ENCODE measurements at places on chromosomes 13 and 19. TPM values are rescaled to one million over a fixed set of nuclear protein-coding genes. Genes with fewer than 3 reads are reported as not detected.

DNA sequence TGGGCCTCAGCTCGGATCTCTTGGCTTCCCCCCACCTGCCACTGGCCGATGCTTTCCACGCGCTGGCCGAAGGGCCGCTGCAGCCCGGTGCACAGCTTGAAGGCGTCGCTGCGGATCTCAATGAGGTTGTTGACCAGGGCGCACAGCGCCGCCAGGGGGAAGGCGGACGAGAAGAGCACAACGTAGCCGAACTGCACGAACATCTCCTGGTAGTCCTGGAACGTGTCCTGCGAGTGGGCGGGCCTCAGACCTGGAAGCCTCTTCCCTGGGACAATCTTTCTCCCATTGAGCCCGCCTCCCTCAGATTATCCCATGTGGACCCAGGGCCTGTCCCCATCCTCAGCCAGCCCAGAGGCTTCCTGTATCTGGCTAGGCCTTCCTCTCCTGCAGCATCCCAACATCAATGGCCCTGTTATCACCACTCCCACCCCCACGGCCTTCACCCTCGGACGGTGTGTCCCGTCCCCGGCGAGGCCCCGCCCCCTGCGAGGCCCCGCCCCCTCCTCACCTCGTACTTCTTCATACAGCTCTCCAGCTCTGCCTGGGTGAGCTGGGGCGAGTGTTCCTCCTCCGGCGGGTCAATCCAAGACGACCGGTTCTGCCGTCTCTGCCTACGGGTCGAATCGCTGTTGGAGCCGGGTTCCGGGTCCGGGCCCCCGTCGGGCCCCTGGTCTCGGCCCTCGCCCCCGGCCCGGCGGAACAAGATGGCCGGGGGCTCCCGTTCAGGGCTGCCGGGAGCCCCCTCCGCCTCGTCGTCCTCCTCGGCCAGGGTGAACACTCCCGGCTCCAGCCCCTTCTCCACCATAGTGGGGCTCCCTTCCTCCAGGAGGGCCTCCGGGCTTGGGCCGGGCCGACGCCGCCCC, 6.8 kb downstream of the ANO8 start:
- peak; percentile 57 for DNase-seq

The ZNF284 gene
- total RNA-seq, result 1.6 TPM

DNA sequence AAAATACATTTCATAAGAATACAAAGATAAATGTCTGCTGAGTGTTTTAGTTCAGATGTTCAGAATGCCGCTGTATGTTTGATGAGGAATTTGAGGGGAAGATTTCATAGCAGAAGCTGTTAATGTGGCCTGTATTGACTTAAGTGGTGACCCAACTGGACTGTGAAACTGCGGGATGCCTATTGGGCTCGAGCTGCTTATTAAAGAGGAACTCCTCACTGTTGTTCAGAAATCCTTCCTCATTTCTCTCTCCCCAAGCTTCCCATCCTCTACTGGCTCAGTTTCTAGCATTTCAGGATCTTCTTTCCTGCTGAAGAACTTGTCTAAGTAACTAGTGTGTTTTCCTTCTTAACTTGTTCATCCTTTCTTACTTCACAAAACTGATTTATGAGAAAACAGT, 20.4 kb downstream of the DGKH start:
- no peak for DNase-seq

The FPR3 gene
- 4.0 TPM for total RNA-seq

- no peak for DNase-seq
Measured at GRCh38 chr19:3459965-3460582, 20.3 kb downstream of the SMIM24 start.

The KLK2 gene
- total RNA-seq, result not detected

- DNase-seq, result peak; percentile 87
Measured at GRCh38 chr19:5340637-5341447, at the start of gene PTPRS. PTPRS (minus strand) TSS chr19:5340812; CDS start chr19:5286140, 54,672 bp downstream.

DNA sequence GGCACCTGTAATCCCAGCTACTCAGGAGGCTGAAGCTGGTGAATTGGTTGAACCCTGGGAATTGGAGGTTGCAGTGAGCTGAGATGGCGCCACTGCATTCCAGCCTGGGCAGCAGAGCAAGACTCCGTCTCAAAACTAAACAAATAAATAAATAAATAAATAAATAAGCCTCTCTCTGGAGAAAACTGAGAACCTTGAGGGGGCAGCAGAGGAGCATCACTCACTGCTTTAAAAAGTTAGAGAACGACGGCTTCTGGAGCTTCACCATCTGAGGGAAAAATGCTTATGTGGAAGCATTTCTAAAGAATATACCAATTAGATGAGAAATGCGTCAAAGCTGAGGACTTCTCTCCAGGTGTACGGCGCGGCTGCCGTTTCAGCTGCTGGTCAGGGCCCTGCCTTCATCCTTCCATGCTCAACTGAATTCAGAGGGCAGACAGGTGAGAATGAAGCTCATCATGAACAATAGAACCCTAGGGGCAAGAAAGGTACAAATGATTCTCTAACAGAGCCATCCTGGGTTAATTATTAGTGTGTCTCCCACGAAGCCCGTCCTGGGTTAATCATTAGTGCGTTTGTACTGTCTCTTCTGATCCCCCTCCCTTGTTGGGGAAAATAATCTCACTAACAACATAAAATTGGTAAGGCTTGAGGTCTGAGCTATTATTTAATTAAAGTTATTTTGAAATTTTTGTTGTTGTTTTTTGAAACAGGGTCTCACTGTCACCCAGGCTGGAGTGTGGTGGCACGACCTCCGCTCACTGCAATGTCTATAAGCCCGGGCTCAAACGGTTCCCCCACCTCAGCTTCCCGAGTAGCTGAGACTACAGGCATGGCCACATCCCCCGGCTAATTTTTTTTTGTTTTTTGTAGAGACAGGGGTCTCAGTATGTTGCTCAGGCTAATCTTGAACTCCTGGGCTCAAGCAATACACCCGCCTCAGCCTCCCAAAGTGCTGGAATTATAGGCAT, 80.1 kb downstream of the IPO5 start:
- DNase-seq, result no peak

DNA sequence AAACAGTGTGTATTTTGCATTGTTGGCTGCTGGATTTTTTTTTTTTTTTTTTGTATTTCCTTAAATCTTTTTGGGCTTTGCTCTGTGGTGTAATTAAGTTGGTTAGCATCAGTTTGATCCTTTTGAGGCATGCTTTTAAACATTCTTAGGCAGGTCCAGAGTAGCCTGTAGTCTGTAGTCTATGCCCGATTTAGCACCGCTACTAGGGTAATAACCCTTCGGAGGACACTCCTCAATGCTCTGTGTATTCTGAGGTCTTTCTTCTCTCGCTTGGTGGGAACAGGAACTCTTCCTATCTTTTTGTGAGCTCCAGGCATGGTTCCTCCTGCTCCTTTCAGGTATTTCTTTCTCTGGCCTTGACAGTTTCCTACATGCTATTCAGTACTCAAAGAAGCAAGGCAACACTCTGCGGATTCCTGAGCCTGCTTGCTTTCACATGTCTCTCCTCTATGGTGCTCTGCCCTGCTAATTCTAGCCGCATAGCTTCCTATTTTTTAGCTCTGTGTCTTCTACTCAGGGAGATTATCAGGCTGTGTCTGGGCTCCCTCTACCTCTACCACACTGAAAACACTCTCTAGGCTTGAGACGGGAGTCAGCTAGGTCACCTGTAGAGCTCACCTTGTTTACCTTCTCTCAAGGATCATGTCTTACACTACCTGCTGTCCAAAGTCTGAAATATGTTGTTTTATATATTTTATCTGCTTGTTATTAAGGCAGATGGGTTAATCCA, 195.1 kb downstream of the NDFIP2 start:
- no peak for DNase-seq

DNA sequence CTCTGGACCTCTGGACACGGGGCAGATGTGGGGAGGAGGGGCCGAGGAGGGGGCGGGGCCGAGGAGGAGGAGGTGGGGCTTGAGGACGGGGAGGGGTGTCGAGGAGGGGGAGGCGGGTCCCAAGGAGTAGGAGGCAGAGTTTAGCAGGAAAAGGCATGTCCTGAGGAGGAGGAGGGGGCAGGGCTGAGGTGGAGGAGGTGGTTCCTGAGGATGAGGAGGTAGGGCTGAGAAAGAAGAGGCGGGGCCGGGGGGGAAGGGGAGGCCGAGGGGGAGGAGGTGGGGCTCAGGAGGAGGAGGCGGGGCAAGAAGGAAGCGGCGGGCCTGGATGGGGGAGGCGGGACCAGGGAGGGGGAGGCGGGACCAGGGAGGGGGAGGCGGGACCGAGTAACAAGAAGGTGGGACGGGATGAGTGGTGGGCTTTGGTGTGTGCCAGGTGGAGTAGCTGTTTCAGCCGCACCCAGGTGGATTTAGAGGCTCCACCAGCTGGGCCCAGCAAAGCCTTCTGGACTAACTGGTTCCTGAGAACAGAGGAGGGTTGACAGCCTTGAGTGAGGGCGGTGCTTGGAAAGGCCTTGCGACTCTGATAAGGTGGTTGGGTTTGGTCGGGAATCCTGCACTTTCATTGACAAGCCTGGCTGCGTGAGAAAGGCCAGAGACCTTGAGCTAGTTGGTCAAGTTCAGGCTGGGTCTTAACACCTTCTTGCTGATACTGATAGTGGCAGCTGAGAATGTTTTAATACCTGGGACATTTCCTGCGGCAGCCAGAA, 7.7 kb downstream of the TECR start:
- DNase-seq, result peak; percentile 79

GRCh38 chr13:33927315-33927714, 109.4 kb downstream of the RFC3 start:
- no peak for DNase-seq

The ZNF837 gene
- 0.13 TPM for total RNA-seq

DNA sequence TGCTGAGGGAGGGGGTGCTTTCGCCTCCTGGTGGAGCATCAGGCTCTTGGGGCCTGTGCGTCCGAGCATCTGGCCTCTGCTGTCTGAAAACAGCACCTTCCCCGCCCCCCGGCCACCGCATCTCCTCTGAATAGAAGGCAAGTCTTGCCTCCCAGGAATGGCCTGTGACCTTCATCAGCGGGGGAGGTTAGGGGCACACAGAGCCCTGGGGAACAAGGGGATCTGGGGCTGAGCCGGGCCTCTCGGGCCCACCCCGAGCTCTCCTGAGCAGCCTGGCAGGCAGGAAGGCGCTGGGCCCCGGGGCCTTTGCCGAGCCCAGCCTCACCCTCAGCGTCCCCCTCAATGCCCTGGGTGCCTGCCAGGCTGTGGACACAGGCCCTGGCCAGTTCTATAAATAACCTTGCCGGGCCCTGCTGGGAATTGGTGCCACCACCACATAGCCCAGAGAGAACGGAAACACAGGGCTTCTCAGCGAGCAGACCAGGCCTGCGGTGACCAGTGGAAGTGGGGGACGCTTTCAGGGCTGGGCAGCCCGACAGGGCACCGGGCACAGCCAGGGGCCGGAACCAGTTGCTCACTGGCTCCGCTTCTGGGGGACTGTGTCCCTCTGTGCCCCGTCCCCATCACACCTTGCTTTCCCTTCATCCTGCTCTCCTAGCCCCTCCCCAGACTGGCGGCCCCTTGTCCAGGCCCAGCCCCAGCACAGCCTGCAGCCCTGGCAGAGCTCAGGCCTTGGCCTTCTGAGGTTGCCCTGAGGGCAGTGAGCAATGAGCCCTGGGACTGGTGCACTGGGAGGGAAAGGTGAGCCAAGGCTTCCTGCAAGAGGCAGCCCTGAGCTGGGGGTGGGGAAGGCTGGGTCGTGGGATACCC, 9.5 kb downstream of the STK11 start:
- DNase-seq, result peak; percentile 84

DNA sequence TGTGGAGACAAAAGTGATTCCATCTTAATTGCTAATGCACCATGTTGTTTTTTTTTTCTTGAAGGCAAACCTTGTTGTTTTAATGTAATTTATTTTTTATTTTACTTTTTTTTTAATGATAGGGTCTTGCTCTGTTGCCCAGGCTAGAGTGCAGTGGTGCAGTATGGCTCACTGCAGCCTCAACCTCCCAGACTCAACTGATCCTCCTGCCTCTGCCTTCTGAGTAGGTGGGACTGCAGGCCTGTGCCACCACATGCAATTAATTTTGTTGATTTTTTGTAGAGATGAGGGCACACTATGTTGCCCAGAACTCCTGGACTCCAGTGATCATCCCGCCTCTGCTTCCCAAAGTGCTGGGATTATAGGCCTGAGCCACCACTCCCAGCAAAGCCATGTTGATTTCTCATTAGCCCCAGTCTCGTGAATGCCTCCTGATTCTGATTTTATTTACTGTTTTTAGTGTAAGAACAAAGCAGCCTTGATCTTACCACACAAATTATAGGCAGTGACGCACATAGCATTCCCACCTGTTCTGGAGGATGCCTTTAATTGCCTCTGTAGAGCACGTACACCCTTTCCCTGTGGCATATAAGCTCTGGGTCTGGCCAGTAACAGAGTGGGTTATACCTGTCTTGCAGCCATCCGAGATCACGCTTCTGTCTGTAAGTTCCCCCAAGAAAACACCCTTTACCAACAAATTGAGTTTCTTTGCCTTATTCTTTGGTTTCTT, 150.4 kb downstream of the GGACT start:
- DNase-seq, result no peak

DNA sequence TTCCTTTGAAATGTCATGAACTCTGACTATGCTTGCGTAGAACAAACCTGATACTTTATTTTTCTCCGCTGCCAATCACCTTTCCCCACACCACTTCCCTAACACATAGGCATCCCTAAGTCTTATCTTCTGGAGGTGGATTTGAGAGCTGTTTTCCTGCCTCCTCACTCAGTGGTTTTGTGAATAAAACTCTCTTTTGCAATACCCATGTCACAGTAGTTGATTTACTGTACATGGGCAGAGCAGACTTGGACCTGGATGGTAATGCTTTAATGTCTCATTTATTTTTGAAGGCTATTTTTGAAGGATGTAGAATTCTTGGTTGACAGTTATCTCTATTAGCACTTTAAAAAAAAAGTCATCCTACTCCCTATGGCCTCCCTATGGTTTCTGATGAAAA, 881.8 kb downstream of the SLITRK5 start:
- DNase-seq, result no peak

The TSKS gene
- 0.86 TPM for total RNA-seq

The LILRA1 gene
- total RNA-seq, result 0.48 TPM

The EPS8L1 gene
- 0.83 TPM for total RNA-seq

DNA sequence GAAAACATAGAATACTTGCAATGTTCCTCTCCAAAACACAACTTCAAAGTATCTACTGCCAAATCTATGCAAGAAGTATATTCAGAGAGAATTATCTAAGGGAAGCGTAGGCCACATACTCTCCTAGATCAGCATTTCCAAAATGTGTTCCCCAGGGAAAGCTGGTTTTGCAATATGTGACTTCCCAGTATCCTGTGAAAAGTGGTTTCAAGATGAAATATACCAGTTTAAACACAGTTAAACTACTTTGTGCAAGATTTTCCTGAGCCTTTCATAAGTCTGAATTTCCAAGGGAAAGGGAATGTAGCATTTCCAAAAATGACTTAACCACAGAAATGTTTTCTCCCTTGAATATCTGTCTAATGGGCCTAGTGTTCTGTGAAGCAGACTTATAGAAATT, 7.6 kb downstream of the STARD13 start:
- DNase-seq, result no peak

The OLFM4 gene
- 0.40 TPM for total RNA-seq
